ENCODE measurements at places on chromosomes 7 and 10. TPM values are rescaled to one million over a fixed set of nuclear protein-coding genes. Genes with fewer than 3 reads are reported as not detected.

DNA sequence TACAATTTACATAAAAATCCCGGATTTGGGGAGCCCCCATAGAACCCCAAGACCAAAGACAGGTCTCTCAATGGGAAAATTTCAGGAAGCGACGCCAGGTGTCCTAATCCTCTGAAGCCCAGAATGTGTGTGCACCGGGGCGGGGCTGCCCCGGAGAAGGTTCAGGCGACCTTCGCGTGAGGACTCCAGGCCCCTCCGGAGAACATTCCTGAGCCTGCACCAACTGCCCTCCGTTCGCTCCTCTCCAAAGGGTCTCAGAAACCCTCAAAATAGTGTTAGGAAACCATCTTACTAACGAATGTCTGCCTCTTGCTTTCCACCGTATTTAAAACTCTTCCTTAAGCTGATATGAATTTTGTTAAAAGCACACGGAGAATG lies 78.5 kb upstream of the INSIG1 start:
- DNase-seq: no peak
- H3K4me1 ChIP-seq: no peaks in the 10 kb centered on the region
- H3K36me3 ChIP-seq: no peaks in the 10 kb centered on the region
- no peak overlapping the region for H3K4me3 ChIP-seq
- no peaks in the 10 kb centered on the region for H3K27me3 ChIP-seq

- peak within 1 kb of the TSS; percentile 79 for H3K27ac ChIP-seq
- H3K27me3 ChIP-seq: peaks cover 17% of the 10 kb centered on the region
- peaks cover 63% of the 10 kb centered on the region for H3K4me1 ChIP-seq
- peak; percentile 50 for DNase-seq
Measured at GRCh38 chr10:45373576-45374349, at the start of gene ALOX5. Gene ALOX5 (plus strand): TSS chr10:45374216. CDS start chr10:45374280, 64 bp downstream.

DNA sequence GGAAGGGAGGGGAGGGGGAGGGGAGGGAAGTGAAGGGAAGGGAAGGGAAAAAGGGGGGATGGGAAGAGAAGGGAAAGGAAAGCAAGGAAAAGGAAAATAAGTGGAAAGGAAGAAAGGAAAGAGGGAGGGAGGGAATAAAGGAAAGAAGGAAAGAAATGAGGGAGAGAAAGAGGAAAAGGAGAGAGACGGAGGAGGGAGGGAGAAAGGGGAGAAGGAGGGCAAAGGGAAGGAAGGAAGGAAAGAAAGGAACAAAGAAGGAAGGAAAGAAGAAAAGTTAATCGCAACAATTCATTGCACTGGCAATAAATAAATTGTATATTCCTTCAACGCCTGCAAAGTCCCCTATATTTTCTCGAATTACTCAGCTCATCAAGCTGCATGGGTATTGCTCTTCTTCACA lies 2.6 kb upstream of the VWC2 start:
- peaks cover 2% of the 10 kb centered on the region for H3K4me1 ChIP-seq
- no peaks in the 10 kb centered on the region for H3K36me3 ChIP-seq
- H3K27ac ChIP-seq: no peak overlapping the region
- peaks cover 43% of the 10 kb centered on the region for H3K27me3 ChIP-seq
- H3K4me3 ChIP-seq: no peak overlapping the region

GRCh38 chr7:98878365-98879197 lies at the start of gene TRRAP:
Gene TRRAP (plus strand): TSS chr7:98878532. CDS start chr7:98881151, 2,619 bp downstream.
- DNase-seq: peak; percentile 55
- peaks cover 22% of the 10 kb centered on the region for H3K4me1 ChIP-seq
- peak within 1 kb of the TSS; percentile 88 for H3K4me3 ChIP-seq
- H3K27ac ChIP-seq: peak within 1 kb of the TSS; percentile 88

The GPR85 gene
- 0.12 TPM for polyA plus RNA-seq
